ENCODE measurements at places on chromosomes 12 and 14.

GRCh38 chr12:568486-568885 is 94.8 kb downstream of the NINJ2 start:
- DNase-seq, result peak; percentile 49

GRCh38 chr12:8453021-8453513 is 2.7 kb upstream of the CLEC6A start:
- DNase-seq, result no peak

DNA sequence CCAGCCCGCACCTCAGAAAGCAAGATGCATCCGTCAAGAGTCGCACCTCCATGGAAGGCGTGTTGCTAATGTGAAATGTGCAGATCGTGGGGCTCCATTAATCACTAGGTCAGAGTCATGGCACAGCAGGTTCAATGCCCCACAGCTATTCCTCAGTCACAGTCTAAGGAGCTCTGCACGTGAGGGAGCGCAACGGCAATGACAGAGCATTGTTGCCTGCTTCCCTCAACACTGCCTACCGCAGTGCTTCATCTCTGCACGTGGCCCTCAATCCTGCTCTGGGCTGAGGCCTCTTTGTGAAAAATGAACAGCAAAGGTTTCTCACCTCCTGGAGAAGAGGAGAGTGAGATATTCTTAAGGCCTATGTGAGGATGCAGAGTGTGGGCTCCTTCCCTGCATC is 995.2 kb upstream of the TMEM132C start:
- DNase-seq, result no peak

- no peak for DNase-seq
These were observed 319.9 kb downstream of the TMEM121 start for GRCh38 chr14:105846312-105846711.

- no peak for DNase-seq
These were observed 59.9 kb upstream of the FBRSL1 start for GRCh38 chr12:132429946-132430643.

DNA sequence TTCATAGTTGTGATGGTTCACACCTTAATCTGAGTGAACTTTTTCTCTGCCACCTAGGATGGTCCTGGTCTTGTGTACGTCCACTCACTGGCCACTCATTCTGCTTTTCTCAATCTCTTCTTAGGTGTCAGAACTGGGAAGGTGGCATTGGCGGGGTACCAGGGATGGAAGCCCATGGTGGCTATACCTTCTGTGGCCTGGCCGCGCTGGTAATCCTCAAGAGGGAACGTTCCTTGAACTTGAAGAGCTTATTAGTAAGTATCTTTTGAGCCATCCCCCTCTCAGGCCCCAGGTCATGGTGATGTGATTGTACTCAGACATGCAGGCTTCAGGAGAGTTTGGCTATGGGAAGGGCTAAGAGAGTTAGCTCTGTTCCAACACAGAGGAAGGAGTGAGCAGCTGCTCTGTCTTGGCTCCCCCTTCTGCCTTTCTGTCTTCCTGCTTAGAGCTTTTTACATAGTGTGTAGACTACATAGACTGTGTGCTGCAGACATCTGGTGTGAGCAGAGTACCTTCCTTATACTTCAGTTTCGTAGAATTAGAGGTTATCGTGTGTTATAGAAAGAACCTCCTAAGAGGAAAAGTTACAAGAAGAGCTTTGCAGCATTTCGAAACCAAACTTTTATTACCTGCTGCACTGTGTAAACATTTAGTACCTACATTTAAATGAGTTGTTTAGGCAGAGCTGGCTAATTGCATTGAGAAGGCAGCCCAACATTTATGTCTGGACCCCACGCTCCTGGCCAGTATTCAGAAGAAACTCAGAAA is 54.2 kb downstream of the FNTB start:
- no peak for DNase-seq

DNA sequence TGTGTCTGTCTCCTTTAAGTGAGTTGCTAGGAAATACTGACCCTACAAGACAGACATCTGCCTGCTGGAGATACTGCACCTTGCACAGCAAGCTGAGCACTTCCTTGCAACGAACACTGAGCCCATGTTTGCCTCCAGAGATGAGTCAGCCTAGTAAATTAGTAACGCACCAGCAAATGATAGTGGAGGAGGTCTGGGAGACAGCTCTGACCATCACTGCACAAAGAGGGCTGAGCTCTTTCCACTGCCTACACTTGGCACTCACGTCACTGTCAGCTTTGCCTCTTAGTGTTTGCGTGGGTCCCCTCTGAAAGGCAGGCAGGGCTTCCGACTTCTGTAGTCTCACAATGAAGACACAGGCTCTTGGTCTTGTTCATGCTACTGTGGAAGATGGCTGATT is 109.0 kb downstream of the APAF1 start:
- DNase-seq, result no peak

- peak; percentile 15 for DNase-seq
These were observed 10.7 kb downstream of the KRT80 start for GRCh38 chr12:52180971-52181628.

GRCh38 chr14:80602946-80603345 is 338.6 kb downstream of the CEP128 start:
- no peak for DNase-seq

GRCh38 chr14:71322655-71323250 is 415.5 kb downstream of the PCNX1 start:
- no peak for DNase-seq

- DNase-seq, result no peak
These were observed 206.5 kb downstream of the FUT8 start for GRCh38 chr14:65618996-65619395.
